Kidney (tissue), 22 donors: ENCODE measurements at places on chromosomes 4 and X. TPM values are rescaled to one million over a fixed set of nuclear protein-coding genes. Genes with fewer than 3 reads are reported as not detected.

- no peak for DNase-seq
Observed at GRCh38 chr4:98994474-98995182, 893 bp upstream of the METAP1 start.

DNA sequence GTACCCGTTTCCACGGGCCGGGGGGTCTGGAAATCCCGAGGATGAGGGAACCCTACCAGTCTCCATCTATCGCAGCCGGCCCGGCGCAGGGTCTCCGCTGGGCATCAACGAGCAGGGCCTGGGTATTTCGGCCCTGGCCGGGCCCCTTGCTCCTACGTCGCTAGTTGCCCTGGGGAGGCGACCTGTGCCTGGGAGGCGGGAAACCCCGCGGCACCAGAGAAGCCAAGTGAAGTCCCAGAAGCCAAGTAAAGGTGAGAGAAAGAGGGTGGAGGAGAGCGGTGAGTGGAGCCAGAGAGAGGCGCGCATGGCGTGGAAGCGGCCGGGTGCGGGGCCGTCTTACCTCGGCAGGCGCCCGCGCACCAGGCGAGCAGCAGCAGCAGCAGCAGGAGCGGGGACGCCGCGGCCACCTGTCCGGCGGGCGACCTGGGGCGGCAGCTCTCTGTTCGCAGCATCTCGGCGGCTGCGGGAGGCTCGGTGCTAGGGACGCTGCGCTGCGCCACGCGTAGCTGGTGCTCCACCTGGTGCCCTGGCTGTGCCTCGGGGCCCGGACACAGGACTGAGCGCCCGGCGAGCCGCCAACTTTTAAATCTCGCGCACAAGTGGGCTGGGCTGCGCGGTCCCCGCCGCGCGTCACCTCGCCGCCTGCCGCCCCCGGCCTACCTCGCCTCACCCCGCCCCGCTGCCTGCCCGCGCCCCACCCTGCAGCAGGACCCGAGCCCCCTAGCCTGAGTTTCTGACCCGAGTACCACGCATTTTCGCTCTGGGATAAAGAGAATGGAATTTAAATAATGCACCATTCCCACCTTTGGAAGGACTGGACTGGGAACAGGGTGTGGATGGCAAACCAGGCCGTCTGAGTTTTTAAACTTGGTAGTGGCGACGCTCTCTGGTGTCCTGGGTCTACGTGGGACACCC is at the start of gene NMU:
NMU (minus strand) TSS at position 558 of the 915 bp plus-strand sequence; CDS start at position 452, 106 bp downstream.
- DNase-seq: peak; percentile 56

DNA sequence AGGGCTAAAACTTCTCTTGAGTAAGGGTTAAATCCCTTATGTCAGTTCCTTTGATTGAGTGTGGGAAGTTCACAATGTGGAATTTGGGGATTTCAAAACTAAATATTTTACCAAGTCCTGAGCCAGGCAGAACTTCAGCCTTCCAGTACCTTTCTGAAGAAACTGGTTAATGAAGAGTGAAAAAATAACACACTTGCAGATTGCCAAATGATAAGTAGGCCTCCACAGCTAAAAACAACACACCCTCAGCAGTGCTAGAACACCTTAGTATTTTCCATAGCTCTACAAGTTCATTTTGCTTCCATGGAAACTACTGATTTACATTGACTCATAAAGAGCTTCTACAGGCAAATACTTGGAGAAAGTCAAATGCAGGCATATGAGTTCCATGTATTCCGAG is 326.8 kb downstream of the ZNF674 start:
- DNase-seq: no peak

- DNase-seq: no peak
Observed at GRCh38 chr4:144572660-144573059, 73.3 kb upstream of the HHIP start.

FAT4 gene
- polyA plus RNA-seq: 0.99 TPM

DNA sequence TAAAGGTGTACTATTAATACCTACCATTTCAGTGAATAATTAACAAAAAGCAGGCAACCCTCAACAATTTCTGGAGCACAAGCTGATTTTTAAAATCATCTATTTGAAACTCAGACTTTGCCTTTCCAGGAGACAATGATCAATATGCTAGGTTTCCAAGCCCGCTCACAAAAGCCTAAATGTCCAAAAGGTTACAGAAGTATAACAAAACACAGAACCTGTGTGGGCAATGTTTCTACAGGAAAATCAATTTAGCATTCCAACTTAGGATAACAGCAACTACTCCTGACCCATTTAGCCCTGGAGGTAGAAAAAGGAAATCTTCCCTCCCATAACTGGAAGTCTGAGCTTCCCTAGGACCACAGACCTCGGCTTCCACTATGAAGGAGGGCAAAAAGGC is 3.9 kb downstream of the TAB3 start:
- no peak for DNase-seq

- DNase-seq: peak; percentile 21
Observed at GRCh38 chr4:117770269-117771102, 263.8 kb upstream of the NDST3 start.

DNA sequence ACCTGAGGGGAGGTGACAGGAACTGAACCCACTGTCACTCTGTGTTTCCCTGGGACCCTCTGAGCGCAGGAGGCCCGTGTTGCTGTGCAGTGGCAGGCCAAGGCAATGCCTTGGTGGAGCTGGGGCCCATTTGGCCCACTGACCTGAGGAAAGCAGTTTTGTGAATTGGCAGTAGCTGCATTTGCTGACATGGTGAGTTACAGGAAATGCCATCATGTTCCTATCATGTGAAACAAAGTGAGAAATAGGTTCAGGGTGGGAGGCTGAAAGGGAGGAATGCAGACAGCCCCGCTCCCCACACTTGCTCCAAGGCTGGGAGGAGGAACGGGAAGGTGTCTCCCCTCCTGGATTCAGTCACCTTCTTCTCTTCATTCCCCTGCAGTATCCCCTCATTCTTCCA is 146.1 kb downstream of the PTTG2 start:
- no peak for DNase-seq
